H4 (cell line): ENCODE measurements at places on chromosomes 4 and X. TPM values are rescaled to one million over a fixed set of nuclear protein-coding genes. Genes with fewer than 3 reads are reported as not detected.
A peak's percentile ranks its signal among the peaks of the same experiment; 100 is the strongest.

Gene SATL1
- not detected in 2 replicates for total RNA-seq

Gene BTK
- total RNA-seq, result not detected in 2 replicates

Gene SFRP2
- 0.29 TPM in 1 of 2 replicates, not detected in the other for total RNA-seq

Gene AMBN
- 0.19 TPM in 1 of 2 replicates, not detected in the other for total RNA-seq

Gene TMEM175
- total RNA-seq, result 9.7 and 13.0 TPM in 2 replicates

- DNase-seq, result no peak
Measured at GRCh38 chr4:139966383-139966782, 187.6 kb downstream of the MAML3 start.

DNA sequence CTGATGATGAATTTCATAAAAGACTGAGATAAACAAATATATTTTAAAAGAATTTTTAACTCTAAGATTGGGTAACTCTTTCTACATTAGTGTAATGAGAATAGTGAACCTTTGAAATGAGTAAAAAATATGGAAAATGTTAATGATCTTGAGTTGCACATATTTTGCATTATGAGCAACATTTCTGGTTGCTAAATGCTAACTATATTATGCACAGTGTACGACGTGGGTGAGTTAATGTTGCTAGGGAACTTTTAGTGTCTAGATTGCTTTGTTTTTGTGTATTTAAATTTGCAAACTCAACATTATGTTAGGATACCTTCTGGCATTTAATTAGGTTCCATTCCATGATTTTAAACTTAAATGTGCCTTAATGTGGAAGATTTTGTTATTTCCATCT, 612.9 kb upstream of the GALNT7 start:
- no peak for DNase-seq

GRCh38 chr4:7897811-7898210, 41.9 kb downstream of the AFAP1 start:
- DNase-seq, result no peak

DNA sequence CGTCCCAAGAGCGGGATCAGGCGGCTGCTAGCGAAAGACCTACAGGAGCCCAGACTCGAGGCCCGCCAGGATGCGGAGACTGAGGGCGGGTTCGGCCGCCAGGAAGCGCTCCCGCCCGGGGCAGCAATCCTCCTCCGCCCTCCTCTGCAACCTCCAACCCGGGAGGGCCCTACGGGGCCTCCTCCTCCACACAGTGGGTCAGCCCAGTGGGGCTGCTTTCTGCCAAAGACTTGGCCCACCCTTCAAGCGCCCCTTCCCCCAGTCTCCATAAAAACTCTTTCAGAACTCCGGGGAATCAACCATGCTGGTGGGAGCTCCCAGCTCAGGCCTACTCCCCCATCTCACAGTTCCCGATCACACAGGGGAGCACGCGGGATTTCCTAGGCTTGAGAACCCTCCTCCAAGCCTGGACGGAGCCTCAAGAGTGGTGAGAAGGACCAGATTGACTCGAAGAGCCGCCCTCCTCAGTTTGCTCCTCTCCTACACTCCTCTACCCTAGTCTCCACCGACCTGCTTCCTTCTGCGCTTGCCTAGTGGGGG, 77.5 kb downstream of the RLIM start:
- no peak for DNase-seq

GRCh38 chrX:17613979-17614588, 123.2 kb upstream of the SCML1 start:
- DNase-seq, result peak; percentile 86

- DNase-seq, result no peak
Measured at GRCh38 chr4:127632420-127633403, at the start of gene INTU. INTU (plus strand) TSS chr4:127632957; CDS start chr4:127633035, 78 bp downstream.

- DNase-seq, result no peak
Measured at GRCh38 chr4:85777908-85778631, 303.1 kb downstream of the ARHGAP24 start.

- DNase-seq, result no peak
Measured at GRCh38 chr4:169628579-169628978, 8.2 kb downstream of the CLCN3 start.

- no peak for DNase-seq
Measured at GRCh38 chr4:11702886-11703557, 274.3 kb upstream of the HS3ST1 start.

GRCh38 chrX:64204701-64205440, 637 bp downstream of the AMER1 start:
- peak; percentile 15 for DNase-seq
